ENCODE measurements at places on chromosomes 6 and 20. TPM values are rescaled to one million over a fixed set of nuclear protein-coding genes. Genes with fewer than 3 reads are reported as not detected.

The CLPSL2 gene
- not detected for total RNA-seq

The MUC21 gene
- not detected for total RNA-seq

The PKHD1 gene
- 0.10 TPM for total RNA-seq

The CPXM1 gene
- total RNA-seq = not detected

The DOP1A gene
- 16.7 TPM for total RNA-seq

The OLIG3 gene
- not detected for total RNA-seq

The FAM83D gene
- total RNA-seq = 64.0 TPM

The TCF19 gene
- 22.2 TPM for total RNA-seq

The DEFB124 gene
- total RNA-seq = not detected

The BTNL2 gene
- not detected for total RNA-seq

The BMP5 gene
- not detected for total RNA-seq

The UCKL1 gene
- total RNA-seq = 50.2 TPM

The UTRN gene
- 102 TPM for total RNA-seq

The RSPO4 gene
- not detected for total RNA-seq

The HLA-DRA gene
- not detected for total RNA-seq

The CRNKL1 gene
- total RNA-seq = 103 TPM

The METTL24 gene
- not detected for total RNA-seq

The SGK2 gene
- 34.3 TPM for total RNA-seq

The HUS1B gene
- total RNA-seq = not detected

DNA sequence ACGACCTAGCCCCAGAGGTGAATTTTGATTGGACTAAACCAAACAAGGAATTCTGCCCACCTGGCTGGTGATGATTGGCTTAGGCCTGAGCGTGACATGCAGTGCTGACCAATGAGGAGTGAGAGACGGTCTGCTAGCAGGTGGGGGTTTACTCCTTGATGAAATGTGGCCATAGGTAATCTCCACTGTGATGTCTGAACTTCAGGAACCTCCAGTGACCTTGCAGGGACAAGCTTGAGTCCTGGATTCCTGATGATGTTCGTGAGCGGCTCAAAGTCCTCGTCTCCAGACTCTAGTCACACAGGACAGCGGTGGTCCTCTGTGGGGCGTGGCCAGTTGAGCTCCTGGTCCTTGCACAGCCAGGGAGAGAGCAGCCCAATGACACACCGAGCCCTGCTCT, 8.4 kb downstream of the VSX1 start:
- no peak for DNase-seq

- DNase-seq = no peak
These were observed 55.7 kb downstream of the FAM184A start for GRCh38 chr6:119022796-119023195.

GRCh38 chr6:167240034-167240541, 51.0 kb upstream of the UNC93A start:
- DNase-seq = no peak

- no peak for DNase-seq
These were observed 50.8 kb downstream of the ZMYND8 start for GRCh38 chr20:47305667-47306066.

GRCh38 chr6:78598966-78599365, 268.4 kb upstream of the IRAK1BP1 start:
- DNase-seq = no peak

- peak; percentile 23 for DNase-seq
These were observed 2.1 kb upstream of the NRN1 start for GRCh38 chr6:6008648-6009421.

- DNase-seq = no peak
These were observed 7.6 kb upstream of the UST start for GRCh38 chr6:148738946-148739821.

GRCh38 chr6:136113736-136114173, 136.4 kb downstream of the MTFR2 start:
- no peak for DNase-seq

GRCh38 chr6:52843605-52844004, 3.0 kb upstream of the GSTA5 start:
- DNase-seq = no peak

DNA sequence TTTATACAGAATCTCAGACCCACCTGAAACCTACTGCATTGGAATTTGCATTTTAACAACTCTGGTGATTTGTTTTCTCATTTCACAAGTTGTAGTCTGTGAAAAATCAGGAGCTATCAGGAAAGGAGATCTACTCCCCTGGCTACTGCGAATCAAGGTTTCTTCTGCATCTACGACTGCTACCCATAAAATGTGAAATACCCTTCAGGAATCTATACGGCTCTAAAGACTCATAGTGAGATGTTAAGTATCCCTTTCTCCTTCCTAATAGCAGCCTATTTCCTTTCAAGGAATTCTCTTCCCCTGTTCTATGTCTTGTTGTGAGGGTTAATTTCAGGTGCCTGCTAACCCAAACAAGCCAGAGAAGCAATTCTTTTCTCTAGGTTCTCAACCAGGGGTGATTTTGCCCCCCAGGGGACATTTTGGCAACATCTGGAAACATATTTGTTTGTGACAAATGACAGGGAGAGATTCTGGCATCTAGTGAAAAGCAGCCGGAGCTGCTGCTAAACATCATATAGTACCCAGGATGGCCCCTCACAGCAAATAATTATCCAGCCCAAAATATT, 26.3 kb downstream of the WFDC3 start:
- no peak for DNase-seq

DNA sequence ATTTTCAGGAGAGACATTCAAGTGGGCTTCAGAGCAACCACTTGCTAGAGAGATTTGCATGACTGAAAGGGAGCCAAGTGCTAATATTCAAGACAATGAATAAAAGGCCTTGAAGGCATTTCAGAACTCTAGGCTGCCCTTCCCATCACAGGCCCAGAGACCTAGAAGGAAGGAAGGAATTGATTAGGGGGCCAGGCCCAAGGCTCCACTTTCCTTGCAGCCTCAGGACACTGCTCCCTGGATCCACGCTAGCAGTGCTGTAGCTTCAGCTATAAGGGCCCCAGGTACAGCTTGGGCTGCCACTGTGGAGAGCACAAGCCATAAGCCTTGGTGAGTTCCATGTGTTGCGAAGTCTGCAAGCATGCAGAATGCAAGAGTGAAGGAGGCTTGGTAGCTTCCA, 731.9 kb upstream of the FLRT3 start:
- no peak for DNase-seq

DNA sequence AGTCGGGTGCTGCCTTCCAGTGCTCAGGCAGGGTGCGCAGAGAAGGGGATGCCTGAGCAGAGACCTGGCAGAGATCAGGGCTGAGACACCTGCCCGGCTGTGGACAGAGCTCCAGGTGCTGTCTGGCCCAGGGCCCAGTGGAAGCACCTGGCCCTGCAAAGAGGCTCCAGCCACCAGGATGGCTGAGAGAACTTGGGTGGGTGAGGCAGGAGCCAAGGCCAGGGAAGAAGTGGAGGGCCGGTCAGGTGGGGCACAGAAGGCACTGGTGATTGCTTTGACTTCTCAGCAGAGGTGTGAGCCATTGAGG, 31.2 kb downstream of the PNLDC1 start:
- DNase-seq = no peak

DNA sequence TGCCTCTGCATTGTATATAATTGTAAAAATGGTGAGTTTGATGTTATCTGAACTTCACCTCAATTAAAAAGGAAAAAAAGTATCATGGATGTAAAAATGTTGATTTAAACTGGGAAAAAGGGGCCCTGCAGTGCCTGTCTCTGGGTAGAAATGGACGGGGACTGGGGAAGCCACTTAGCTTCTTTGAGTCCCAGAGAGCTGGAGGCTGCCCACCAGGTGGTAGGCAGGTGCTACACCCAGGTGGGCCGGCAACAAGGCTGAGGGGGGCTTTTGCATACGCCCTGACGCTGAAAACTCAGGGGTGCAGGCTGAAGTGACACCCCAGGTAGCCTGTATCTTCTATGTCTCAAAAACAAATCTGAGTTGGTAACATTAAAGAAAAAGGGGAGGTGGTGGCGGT, 118.2 kb downstream of the SULF2 start:
- DNase-seq = no peak

DNA sequence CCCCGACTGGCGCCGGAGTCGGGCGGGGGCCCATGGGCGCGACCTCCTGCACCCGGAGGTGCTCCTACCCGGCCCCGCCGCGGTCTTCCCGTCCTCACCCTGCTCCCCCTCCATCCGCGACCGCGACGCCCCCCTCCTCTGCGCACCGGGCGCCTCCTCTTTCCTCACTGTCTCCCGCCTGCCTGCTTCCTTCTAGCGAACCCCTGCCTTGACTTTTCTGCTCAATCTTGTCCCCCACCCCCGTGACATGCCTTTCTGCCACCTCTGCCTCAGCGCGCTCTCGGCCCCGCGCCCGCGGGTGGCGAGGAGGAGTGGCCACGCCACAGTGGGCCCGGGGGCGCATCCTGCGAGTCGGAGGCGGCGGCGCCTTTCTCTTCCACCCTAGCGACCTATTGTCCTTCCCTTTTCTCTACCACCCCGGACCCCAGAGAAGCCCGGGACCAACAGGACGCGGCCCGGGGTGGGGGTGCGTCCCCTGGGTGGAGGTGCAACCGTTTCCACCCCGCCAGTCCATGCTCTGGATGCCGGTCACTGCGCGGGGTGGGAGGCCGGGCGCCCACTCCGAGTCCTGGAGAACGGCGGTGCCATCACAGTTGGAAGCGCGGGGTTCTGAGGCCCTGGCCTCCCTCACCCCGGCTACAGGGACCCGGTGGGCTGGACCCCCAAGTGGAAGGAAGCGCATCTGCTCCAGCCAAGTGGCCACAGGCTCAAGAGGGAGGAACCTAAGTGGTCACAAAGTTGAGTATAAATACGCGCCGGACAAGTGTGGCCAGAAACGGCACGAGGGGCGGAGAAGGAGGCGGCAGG, 2.0 kb downstream of the PDE10A start:
- DNase-seq = no peak

- DNase-seq = peak; percentile 15
These were observed 72.8 kb downstream of the RTN4IP1 start for GRCh38 chr6:106556368-106556960.

- DNase-seq = no peak
These were observed 711.1 kb downstream of the HDGFL1 start for GRCh38 chr6:23280437-23280836.

- DNase-seq = no peak
These were observed 8.2 kb downstream of the ZNF318 start for GRCh38 chr6:43361269-43361668.

- no peak for DNase-seq
These were observed 61.3 kb upstream of the HEY2 start for GRCh38 chr6:125688138-125688537.

DNA sequence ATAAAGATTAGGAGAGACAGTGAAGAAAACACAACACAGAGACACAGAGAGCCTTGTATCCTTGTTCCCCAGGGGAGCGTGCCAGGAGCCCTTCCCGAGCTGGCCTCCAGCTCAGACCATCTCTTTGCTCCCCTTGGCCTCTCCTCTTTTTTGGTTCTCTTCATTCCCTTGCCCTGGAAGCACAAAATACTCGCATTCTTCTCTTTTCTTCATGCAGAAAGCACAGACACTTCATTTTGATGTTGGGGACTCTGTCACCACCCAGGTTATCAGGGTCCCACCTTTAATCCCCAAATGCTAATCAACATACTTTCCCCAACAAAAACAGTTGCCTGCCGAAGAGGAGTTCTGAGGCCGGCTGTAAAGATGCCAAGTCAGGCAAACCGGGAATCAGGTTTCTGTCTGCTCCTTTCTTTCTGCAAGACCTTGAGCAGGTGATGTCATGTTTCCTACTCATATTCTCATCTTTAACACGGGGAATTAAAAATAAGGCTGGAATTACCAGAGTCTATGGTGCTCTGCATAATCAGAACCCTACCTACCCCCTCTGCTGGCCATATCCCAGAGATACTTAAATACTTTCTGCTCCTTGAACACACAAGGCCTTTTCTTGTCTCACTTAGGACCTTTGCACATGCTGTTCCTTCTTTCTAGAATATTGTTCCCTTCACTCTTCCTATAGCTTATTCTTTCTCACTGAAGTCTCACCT, 21.7 kb downstream of the TGM6 start:
- DNase-seq = peak; percentile 34

GRCh38 chr6:107670792-107671199, 153.3 kb downstream of the SCML4 start:
- DNase-seq = no peak

- DNase-seq = peak; percentile 97
These were observed 74.9 kb downstream of the NCOA3 start for GRCh38 chr20:47576516-47577033.

DNA sequence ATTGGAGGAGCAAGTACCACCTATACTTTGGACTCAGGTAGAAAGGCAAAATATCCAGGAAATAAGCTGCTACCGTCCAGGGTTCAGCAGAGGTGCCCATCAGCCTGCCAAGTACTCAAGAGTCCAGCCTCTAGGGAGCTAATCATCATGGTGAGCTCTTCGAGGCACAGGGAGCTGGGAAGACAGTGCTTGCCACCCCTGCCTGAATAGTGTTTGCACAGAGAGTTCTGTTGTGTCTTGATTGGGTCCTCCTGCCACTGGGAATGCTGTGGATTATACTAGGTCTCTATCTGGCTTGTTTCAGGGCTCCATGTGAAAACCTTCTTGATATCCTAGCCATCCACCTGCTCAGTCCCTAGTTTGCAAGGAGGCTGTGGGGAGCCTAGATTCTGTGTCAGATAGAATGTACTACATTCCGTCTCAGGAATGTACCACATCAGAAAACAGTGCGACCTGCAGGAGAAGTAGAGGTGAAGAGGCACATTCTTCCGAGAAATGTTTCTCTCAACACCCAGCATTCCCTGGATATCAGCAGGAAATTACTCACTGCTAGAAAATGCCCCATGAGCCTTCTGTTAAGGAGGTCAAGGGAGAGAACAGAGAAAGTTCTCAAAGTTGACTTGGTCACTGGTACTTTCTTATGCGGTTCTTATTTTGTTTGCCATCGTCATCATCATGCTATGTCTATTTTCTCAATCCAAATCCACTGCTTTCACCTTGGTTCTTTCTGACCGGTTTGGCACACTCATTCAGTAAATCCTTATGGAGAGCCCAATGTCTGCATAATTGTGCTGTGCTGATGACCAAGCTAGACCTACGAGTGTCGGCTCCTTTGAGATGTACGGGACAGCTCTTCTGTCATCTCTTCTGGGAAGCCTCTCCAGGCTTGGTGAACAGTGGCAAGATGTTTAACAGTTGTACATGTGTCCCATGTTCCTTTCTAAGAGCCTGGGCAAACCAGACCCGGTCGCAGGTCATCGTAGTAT, 30.7 kb downstream of the PTPN1 start:
- peak; percentile 18 for DNase-seq

DNA sequence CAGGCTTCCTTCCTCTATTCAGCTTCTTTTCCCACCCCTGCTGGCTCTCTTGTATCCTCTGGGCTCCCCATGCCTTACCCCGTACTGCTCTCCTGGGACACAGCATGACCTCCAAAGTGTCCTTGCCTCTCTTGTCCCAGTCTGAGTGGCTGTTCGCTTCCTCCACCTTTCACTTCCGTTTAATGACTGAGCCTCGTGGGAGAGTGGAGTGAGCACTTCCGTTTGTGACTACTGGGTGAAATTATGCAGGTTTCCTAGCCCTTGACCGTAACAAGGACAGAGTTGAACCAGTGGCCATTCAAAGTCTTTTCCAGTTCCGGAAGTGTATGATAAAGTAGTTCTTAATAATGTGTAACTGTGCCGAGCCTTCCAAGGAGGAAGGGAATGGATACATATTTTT, 109.2 kb downstream of the ARID1B start:
- no peak for DNase-seq
